Stimulated activated CD8-positive, alpha-beta memory T cell treated with anti-CD3 and anti-CD28 coated beads, Interleukin-7, amount 100 ng/mL, for 1 hour (primary cell): ENCODE measurements at places on chromosomes 1 and 21.

DNA sequence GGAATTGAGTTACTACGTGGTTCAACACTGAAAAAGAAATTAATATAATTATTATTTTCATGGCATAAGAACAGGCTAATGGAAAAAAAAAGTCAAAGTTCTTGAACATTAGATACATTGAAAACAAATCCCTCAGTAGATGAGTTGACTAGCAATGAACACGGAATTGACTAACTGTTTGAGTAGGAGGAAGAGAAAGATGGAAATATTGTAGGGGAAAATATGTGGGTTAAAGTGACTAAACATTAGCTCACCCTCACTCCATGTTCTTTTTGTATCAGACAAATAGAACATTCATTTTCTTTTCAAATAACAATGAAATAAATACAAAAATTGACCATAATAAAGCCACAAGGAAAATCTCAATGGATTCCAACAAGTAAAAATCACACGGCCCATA lies 84.3 kb downstream of the KCNK2 start:
- DNase-seq = no peak

DNA sequence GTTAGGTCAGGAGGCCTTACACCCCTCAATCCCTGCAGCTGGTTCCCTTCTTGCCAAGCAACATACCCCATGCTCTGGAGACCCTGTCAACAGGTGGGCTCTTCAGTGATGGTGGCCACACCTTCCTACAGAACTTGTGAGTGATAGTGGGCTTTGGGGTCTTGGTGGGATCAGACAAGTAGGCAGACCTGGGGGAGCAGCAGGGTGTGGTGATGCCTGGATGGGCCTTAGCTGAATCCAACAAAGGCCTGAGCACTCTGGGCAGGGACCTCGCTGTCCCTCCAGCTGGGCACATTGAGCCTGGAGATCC lies 14.9 kb downstream of the FAAH start:
- DNase-seq = no peak

DNA sequence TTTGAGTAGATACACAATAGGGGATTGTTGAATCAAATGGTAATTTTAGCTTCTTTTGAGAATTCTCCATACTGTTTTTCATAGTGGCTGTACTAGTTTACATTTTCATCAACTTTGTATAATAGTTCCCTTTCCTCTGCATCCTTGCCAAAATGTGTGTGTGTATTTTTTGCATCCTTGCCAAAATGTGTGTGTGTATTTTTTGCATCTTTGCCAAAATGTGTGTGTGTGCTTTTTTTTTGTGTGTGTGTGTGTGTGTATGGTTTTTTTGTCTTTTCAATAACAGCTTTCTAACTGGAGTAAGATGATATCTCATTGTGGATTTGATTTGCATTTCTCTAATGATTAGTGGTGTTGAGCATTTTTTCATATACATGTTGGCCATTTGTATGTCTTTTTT lies 105.4 kb downstream of the ATP6V1G3 start:
- DNase-seq = no peak

DNA sequence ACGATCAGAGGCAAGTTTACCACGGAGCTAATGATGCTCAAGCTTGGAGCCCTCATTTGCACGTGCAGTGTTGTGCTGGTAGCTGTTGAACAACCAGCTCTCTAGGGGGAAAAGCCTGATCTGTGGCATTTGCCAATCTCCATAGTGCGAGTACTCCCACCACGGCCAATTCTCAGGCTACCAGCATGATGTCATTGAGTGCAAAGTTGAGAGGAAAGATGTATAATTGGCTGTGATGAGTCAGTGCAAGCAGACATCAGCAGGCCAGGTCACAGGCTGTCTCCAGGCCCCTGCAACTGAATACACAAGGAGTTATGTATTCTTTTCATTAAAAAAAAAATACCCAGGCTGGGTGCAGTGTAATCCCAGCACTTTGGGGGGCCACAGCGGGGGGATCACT lies 233.1 kb upstream of the VAMP3 start:
- no peak for DNase-seq
